PC-9 (cell line): ENCODE measurements at places on chromosomes 2 and 18. TPM values are rescaled to one million over a fixed set of nuclear protein-coding genes. Genes with fewer than 3 reads are reported as not detected.

GRCh38 chr2:236600892-236601291, 31.3 kb downstream of the ACKR3 start:
- H3K36me3 ChIP-seq: no peaks in the 10 kb centered on the region
- no peak overlapping the region for H3K4me3 ChIP-seq
- no peaks in the 10 kb centered on the region for H3K4me1 ChIP-seq
- no peak overlapping the region for H3K27ac ChIP-seq

GRCh38 chr2:147045113-147045512, 799.7 kb upstream of the ACVR2A start:
- no peak overlapping the region for H3K27ac ChIP-seq
- no peak for DNase-seq
- H3K4me1 ChIP-seq: no peaks in the 10 kb centered on the region
- no peak overlapping the region for H3K4me3 ChIP-seq
- no peaks in the 10 kb centered on the region for H3K27me3 ChIP-seq
- no peaks in the 10 kb centered on the region for H3K36me3 ChIP-seq

- H3K4me3 ChIP-seq: no peak overlapping the region
- H3K4me1 ChIP-seq: peaks cover 10% of the 10 kb centered on the region
- no peaks in the 10 kb centered on the region for H3K36me3 ChIP-seq
- H3K27me3 ChIP-seq: no peaks in the 10 kb centered on the region
- DNase-seq: no peak
Observed at GRCh38 chr18:34709104-34709503, 994 bp upstream of the DTNA start.

- no peak overlapping the region for H3K4me3 ChIP-seq
- DNase-seq: no peak
- H3K27ac ChIP-seq: no peak overlapping the region
Observed at GRCh38 chr2:17981936-17982335, 103.5 kb downstream of the KCNS3 start.

DNA sequence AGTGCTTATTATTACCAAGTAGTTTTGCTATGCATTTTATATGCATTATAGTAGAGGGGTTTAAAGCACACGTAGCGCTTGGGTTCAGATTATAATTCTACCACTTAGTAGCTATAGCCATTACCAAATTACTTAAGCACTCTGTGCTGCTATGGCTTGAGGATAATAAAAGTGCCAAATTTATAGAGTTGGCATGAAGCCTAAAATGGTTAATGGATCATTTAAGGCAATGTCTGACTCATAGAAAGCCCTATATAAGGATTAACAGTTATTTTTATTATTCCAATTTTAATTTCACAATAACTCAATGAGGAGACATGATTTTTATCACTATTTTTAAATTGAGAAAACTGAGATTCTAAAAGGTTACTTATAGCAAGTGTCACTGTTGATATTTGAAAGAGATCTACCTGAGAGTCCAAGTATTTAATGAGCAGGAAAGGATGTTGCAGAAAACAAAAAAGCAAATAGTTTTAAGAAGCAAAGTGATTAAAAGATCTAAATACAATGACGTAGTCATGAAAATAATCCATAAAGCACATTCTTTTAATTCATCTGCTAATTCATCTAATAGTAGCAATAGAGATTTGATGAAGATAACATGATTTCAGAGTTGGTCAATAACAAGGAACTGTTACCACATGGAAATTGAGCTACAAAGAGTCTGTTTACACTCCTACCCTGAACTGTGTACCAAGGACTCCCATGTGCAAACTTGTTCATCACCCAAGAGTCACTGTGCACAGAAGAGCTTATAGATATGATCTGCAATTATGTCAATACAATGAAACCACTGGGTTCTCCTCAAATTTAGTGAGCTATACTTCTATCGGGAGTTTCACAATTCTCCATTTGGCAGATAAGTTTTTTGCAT, 78.8 kb upstream of the DTNA start:
- no peak for DNase-seq
- no peaks in the 10 kb centered on the region for H3K4me1 ChIP-seq
- H3K4me3 ChIP-seq: no peak overlapping the region
- no peak overlapping the region for H3K27ac ChIP-seq
- no peaks in the 10 kb centered on the region for H3K36me3 ChIP-seq
- H3K27me3 ChIP-seq: no peaks in the 10 kb centered on the region

Gene TAF1B
- total RNA-seq: 23.8 and 24.8 TPM in 2 replicates

Gene SERPINB3
- total RNA-seq: not detected in 2 replicates
